Cardiac muscle cell (in vitro differentiated cells and primary cell): ENCODE measurements at places on chromosomes 12 and 14.

DNA sequence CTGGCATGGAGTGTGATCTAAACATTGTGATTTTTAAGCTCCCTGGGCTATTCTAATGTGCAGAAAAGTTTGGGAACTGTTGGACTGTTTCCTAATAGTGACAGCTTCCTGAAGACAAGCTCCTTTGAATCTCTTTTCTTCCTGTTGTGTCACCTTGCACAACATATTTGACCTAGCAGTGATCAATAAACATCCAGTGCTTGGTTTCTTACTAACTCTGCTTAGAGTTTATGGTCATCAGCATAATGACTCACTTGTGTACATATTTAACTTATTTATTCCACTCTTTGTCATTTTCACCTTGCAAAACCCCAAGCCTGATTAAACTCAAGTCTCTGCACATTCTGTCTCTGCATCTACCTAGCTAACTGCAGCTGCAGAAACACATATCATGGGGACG lies 27.3 kb upstream of the TBC1D30 start:
- H3K4me3 ChIP-seq, result no peak overlapping the region
- peaks cover 9% of the 10 kb centered on the region for H3K4me1 ChIP-seq
- no peak overlapping the region for H3K27ac ChIP-seq
- DNase-seq, result no peak
- no peaks in the 10 kb centered on the region for H3K27me3 ChIP-seq

DNA sequence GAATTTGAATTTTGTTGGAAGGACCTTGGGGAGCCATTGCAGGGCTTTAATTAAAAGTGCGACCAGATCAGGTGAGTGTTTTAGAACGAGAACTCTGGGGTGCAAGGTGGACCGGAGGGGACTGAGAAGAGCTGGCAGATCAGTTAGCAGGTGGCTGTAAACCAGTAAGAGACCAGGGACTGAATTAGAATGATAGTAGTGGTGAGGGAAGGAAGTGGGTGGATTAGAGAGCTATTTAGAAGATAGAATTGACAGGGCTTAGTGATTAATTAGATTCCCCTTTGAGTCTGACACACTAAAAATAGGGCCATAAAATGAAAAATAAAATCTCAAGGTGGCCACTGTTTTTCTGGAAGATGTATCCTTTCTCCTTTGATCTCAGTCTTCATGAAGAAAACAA lies 44.8 kb downstream of the PLXNC1 start:
- H3K27ac ChIP-seq, result no peak overlapping the region
- no peak overlapping the region for H3K4me3 ChIP-seq
- H3K4me1 ChIP-seq, result no peaks in the 10 kb centered on the region
- H3K36me3 ChIP-seq, result no peaks in the 10 kb centered on the region

DNA sequence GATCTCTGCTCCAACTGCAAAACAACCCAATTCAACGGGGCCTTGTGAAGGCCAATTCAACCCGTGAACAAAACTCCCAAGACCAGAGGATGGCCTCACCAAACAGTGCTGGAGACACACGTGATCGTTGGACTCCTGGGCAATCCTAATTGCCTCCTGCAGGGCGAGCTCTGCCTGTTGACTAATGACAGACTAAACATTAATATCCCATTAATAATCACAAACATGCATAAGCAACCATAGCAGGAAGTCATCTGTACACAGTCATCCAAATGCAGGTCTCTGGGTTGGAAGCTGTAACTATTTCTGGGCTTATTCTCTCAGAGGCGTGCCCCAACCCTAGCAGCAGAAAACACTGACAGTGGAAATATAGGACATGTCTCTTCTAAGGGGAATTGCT lies 21.0 kb downstream of the ANAPC5 start:
- DNase-seq, result no peak

GRCh38 chr12:48000878-48001504 lies 3.3 kb downstream of the COL2A1 start:
- peak overlapping the region; percentile 35 for H3K4me3 ChIP-seq
- H3K27me3 ChIP-seq, result peaks cover 24% of the 10 kb centered on the region
- DNase-seq, result peak; percentile 78
- H3K4me1 ChIP-seq, result peaks cover 24% of the 10 kb centered on the region
- H3K27ac ChIP-seq, result no peak overlapping the region

DNA sequence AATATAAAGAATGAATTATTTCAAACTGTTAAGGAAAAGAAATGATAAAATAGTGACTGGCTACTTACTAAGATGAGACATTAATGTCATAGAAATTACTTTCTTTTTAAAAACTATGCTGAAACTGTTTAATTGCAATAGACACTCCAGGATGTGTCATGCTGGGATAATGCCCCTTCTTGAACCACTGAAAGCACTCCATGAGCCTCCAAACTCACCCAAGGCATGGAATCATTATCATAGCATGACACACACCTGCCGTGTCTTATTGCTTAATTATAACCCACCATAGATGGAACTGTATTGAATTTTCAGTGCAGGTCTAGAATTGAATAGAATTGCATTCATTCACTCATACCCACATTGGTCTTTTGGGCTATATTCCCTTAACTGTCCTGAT lies 4.3 kb downstream of the MBIP start:
- DNase-seq, result no peak
- no peaks in the 10 kb centered on the region for H3K27me3 ChIP-seq
- no peaks in the 10 kb centered on the region for H3K36me3 ChIP-seq
- H3K4me3 ChIP-seq, result no peak overlapping the region

DNA sequence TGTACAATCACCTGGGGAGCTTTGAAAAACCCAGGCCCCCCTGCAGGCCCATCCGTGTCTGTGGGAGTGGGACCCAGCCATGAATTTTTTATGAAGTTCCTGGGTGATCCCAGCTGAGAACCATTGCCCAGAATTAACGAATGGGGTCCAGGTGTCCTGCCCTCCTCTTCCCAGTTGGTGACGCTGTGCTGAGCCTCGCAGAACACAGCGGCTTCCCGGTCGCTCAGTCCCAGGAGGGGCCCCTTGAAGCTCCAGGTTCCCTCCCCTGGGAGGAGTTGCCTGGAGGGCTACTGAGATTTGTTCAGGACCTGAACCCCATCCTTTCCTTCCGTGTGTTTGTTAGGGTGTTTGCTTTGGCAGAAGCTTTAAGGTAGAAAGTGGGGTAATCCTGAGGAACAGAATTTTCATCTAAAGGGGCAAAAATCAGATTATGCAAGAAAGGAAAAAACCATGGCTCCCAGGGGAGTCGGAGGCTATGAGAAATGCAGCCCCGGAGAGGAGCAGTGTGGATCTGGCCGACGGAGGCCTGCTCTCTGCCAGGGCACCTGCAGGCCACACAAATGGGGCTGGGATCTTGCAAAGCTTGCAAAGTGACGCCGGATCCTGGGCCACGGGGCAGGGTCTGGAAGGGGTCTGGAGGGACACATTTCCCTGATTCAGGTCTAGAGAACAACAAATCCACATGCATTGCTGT lies 164.7 kb upstream of the PRMT8 start:
- H3K27ac ChIP-seq, result no peak overlapping the region
- no peak overlapping the region for H3K4me3 ChIP-seq
- H3K36me3 ChIP-seq, result no peaks in the 10 kb centered on the region
- no peak for DNase-seq

DNA sequence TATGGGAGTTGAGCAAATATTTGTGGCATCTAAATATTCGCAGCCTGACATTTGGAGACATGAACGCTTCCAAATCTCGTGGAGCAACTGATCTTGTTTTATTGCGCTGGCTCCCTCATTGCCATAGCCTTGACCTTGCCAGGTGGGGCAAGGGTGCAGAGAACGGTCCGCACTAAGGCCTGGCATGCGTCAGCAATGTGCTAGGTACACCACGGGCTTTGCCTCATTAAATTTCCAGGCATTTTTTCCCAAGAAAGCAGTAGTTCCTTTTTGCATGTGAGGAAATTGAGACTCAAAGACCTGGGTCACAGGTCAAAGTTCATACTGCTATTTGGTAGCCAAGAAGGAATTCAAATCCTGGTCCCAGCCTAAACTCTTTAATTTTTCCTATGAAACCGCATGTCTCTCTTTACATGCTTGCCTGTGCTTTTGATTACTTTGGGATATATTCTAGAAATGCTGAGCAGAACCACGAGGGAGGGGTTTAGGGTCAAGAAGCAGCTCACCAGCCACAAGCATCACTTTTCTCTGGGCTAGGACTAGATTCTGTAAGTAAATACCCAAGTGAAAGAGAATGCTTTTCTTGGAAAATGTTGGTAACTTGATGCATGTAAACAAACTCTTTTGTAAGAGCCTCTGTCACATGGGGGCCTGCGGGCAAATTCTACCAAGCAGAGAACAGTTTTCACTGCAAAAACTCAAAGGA lies 891.6 kb downstream of the VRK1 start:
- DNase-seq, result no peak
- H3K27me3 ChIP-seq, result no peaks in the 10 kb centered on the region
- H3K36me3 ChIP-seq, result no peaks in the 10 kb centered on the region

GRCh38 chr12:43148691-43149090 lies 403.3 kb downstream of the ADAMTS20 start:
- H3K27ac ChIP-seq, result no peak overlapping the region
- no peaks in the 10 kb centered on the region for H3K27me3 ChIP-seq
- H3K36me3 ChIP-seq, result no peaks in the 10 kb centered on the region
- no peak for DNase-seq

- no peak overlapping the region for H3K27ac ChIP-seq
- H3K4me1 ChIP-seq, result peaks cover 11% of the 10 kb centered on the region
- no peak overlapping the region for H3K4me3 ChIP-seq
- H3K27me3 ChIP-seq, result no peaks in the 10 kb centered on the region
- peak; percentile 58 for DNase-seq
- H3K36me3 ChIP-seq, result no peaks in the 10 kb centered on the region
These were observed 107.2 kb downstream of the DUSP6 start for GRCh38 chr12:89245090-89245489.

- no peak overlapping the region for H3K4me3 ChIP-seq
- DNase-seq, result peak; percentile 14
- no peak overlapping the region for H3K27ac ChIP-seq
- H3K4me1 ChIP-seq, result no peaks in the 10 kb centered on the region
- no peaks in the 10 kb centered on the region for H3K36me3 ChIP-seq
These were observed 181.6 kb downstream of the GRIP1 start for GRCh38 chr12:66497008-66497897.

DNA sequence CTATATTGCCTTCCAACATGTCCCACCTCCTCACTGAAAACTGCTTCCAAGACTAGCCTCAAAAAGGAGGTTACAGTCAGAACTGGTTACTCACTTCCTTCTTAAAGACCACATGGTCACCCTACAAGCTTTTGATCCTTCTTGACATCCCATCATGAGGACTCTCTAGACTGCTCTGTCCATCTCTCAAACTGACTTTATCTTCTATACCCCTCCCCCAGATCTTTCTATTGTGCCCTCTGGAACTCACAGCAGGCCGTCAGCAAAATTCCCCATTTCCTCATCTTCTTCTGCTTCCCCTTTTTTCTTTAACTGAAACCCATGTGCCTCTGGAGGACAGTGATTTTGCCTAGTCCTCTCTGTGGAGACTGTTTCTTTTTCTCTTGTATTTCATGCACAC lies 18.1 kb upstream of the IGF1 start:
- no peak overlapping the region for H3K27ac ChIP-seq
- no peaks in the 10 kb centered on the region for H3K27me3 ChIP-seq
- H3K4me1 ChIP-seq, result no peaks in the 10 kb centered on the region
- no peak for DNase-seq
- no peak overlapping the region for H3K4me3 ChIP-seq

DNA sequence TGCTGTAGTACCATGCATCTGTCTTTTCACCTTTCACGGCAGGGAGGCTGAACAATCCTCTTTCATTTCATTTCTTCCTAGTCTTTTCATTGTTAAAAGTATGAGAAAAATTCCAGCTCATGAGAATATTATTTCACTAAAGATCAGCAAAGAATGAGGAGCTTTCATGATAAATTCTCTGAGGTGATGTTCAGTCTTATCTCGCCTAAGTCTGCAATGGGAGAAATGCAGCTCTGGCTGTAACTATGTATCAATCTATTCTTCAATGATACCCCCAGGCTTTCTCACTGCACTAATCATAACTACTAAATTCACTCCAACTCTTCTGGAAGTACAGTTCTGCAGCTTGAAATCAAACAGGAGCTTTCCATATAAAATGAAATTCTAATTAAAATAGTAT lies 15.7 kb downstream of the FOXG1 start:
- DNase-seq, result no peak
- no peak overlapping the region for H3K4me3 ChIP-seq
- peaks cover 100% of the 10 kb centered on the region for H3K27me3 ChIP-seq
- H3K36me3 ChIP-seq, result no peaks in the 10 kb centered on the region
- no peak overlapping the region for H3K27ac ChIP-seq
